Bladder microvascular endothelial cell (primary cell): ENCODE measurements at places on chromosomes 11 and 22. TPM values are rescaled to one million over a fixed set of nuclear protein-coding genes. Genes with fewer than 3 reads are reported as not detected.

PTGDR2 gene
- 0.06 TPM in 1 of 2 replicates, not detected in the other for total RNA-seq

CALCB gene
- total RNA-seq = not detected in 2 replicates

TIGD3 gene
- under 0.01 and 0.13 TPM in 2 replicates for total RNA-seq

CREB3L1 gene
- 0.25 and 0.65 TPM in 2 replicates for total RNA-seq

SHANK2 gene
- under 0.01 and 0.38 TPM in 2 replicates for total RNA-seq

POU2AF2 gene
- total RNA-seq = not detected in 2 replicates

BIRC3 gene
- total RNA-seq = 2.6 and 17.7 TPM in 2 replicates

CASP12 gene
- total RNA-seq = 3.7 and 7.4 TPM in 2 replicates

SLC22A12 gene
- not detected in 2 replicates for total RNA-seq

WNT11 gene
- total RNA-seq = 0.31 TPM in 1 of 2 replicates, not detected in the other

CTNND1 gene
- total RNA-seq = 169 and 366 TPM in 2 replicates

FTH1 gene
- total RNA-seq = 497 and 1,879 TPM in 2 replicates

PEX16 gene
- total RNA-seq = 22.4 and 30.9 TPM in 2 replicates

MS4A7 gene
- not detected in 2 replicates for total RNA-seq

DGCR6 gene
- 1.3 and 3.2 TPM in 2 replicates for total RNA-seq

VPREB3 gene
- total RNA-seq = not detected in 2 replicates

IL18 gene
- total RNA-seq = 0.13 and 0.16 TPM in 2 replicates

TIMP3 gene
- total RNA-seq = 34.6 and 201 TPM in 2 replicates

GP1BB gene
- 0.65 and 3.3 TPM in 2 replicates for total RNA-seq

ZP1 gene
- total RNA-seq = not detected in 2 replicates

ANO5 gene
- total RNA-seq = under 0.01 and 0.44 TPM in 2 replicates

IFITM10 gene
- 0.25 TPM in 1 of 2 replicates, not detected in the other for total RNA-seq

DMC1 gene
- total RNA-seq = 0.69 and 1.5 TPM in 2 replicates

KRTAP5-8 gene
- total RNA-seq = not detected in 2 replicates

SORL1 gene
- under 0.01 and 0.38 TPM in 2 replicates for total RNA-seq

SCGB2A2 gene
- not detected in 2 replicates for total RNA-seq

SNAP29 gene
- 4.2 and 4.8 TPM in 2 replicates for total RNA-seq

SMARCB1 gene
- total RNA-seq = 17.0 and 26.8 TPM in 2 replicates

ZC3H12C gene
- total RNA-seq = 10.0 and 24.0 TPM in 2 replicates

CNGA4 gene
- not detected in 2 replicates for total RNA-seq

FJX1 gene
- total RNA-seq = 13.9 and 40.0 TPM in 2 replicates

TMEM191B gene
- total RNA-seq = 2.4 TPM in 1 of 2 replicates, not detected in the other

FXYD2 gene
- total RNA-seq = 0.31 and 0.32 TPM in 2 replicates

ADAMTS15 gene
- 0.32 and 2.8 TPM in 2 replicates for total RNA-seq

OR51A7 gene
- not detected in 2 replicates for total RNA-seq

CD6 gene
- under 0.01 TPM in 1 of 2 replicates, not detected in the other for total RNA-seq

PKNOX2 gene
- total RNA-seq = not detected in 2 replicates

DAGLA gene
- total RNA-seq = 1.8 and 7.5 TPM in 2 replicates

TNNT3 gene
- total RNA-seq = 2.1 TPM in 1 of 2 replicates, not detected in the other

UCP2 gene
- 0.97 and 4.3 TPM in 2 replicates for total RNA-seq

KIRREL3 gene
- under 0.01 TPM in 1 of 2 replicates, not detected in the other for total RNA-seq

NLRP10 gene
- total RNA-seq = 0.06 TPM in 1 of 2 replicates, not detected in the other
